ENCODE measurements at places on chromosomes 11 and 22.

DNA sequence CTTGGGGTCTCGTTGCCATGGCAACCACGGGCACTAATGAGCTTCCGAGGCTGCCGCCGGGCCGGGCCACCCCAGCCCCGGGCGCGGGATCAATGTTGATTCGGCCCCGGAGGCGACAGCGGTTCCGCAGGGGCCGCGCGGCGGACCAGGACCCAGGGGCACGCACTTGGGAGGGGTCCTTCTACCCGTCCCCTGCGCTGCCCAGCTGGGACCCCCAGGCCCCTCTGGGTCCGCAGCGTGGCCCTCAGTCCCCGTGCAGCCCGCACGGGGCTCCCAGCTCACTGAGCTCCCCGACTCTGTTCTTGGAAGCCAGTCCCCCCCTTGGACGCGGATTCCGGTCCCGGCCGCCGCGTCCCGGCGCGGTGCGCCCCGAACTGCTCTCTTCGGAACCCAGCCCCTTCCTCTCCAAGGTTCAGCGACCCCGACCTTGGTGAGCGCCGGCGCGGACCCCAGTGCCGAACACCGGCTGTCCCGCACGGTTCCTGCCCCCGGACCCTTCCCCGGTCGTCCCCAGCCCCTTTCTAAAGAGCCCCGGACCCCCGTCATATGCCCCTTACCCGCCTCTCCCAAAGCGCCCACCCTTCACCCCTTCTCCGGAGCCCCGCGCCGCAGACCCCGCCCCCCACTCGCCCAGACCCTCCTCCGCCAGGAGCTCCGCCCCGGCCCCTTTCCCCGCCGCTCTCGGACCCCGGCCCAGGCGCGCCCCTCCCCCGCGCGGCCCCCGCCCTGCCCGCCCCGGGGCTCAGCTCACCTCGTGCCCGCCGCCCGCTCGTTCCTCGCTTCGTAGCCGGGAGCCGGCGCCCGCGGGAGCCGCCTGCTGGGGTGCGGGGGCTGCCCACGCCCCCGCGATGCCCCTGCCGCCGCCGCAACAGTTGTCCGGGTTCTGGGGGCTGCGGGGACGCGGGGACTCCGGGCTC, 18.3 kb upstream of the SHISAL1 start:
- DNase-seq = no peak

GRCh38 chr22:36873614-36874308, 13.0 kb downstream of the NCF4 start:
- DNase-seq = no peak

DNA sequence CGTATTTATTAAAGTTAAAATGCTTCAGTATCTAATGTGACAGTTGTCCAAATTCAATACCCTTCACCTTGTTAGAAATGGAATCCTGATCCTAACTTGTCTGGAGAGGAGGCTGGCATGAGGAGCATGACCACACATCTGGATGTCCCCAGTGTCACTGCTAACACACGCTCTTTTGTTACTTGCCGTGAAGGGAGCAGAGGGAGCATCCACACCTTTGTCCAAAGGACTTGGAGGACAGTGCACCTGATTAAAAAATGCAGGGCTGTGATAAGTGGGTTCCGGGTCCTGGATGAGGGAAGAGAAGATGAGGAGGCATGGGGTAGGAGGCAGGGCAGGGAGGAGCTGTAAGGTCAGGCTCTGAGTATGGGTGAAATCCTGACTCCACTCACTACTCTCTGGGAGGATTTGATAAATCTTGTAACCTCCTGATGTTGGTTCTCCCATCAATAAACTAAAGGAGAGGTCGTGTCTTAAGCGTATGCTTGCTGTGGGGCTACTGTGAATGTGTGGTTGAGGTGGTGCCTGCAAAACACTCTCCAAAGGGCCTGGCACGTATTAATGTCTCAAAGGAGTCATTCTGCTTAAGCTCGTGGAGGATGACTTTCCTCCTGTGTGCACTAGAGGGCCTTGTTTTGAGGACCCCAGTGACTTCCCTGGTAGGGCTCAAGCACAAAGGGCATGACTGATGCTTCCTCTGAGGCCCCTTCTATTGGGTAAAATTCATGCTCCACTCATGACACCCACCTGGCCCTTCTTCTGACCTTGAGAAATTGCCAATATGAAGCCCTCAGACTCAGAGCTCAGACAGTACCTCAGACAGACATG, 16.8 kb upstream of the IGLL5 start:
- no peak for DNase-seq

DNA sequence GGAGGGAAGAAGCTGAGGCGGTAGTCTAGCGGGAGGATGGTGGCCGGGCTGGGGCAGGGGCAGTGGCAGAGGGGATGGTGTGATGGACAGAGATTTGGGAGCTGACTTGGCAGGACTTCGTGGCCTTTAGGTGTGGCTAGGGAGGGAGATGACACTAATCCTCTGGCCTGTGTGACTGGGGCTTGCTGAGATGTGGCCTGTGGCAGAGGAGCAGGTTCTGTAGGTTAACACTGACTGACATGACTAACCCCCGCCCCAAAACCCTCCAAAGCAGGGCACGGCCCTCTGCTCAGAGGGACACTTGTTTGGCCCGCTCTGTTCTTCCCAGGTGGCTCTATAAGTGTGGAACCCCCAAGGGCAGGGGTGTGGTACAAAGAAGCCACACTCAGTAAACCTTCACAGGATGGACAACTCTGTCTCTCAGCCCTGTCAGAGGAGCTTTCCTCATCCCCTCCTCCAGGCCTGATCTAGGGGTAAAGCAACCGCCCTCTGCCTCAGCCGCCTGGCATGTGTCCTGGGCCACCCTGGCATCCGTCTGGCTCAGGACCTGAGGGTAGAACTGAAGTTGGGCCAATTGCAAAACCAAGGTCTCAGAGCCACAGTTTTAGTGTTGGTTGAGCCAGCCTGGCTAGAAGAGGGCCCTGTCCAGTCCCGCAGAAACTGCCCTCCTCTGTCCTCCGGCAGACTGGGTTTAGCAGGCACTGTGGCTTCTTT, 15.6 kb downstream of the TOM1 start:
- no peak for DNase-seq

DNA sequence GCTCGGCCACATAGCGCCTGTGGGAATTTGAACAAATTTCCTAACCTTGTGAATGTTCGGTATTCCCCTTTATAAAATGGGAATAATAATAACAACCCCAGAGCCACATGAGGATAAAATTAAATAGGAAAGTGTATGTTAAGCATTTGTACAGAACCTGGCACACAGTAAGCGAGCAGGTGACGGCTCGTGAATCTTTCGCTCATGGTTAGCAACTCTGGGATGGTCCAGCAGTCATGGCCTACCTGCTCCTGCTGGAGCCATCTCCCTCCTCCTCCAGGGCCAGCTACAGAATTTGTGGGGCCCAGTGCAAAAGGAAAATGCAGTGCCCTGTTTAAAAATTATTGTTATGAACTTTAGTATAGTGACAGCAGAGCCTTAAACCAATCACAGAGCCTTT, 88.5 kb upstream of the CSNK2A3 start:
- no peak for DNase-seq

All from stimulated activated CD8-positive, alpha-beta memory T cell treated with anti-CD3 and anti-CD28 coated beads, Interleukin-4, amount 100 ng/mL, for 1 hour (primary cell).